ENCODE measurements at places on chromosomes 1 and 21.

- DNase-seq, result no peak
Measured at GRCh38 chr1:90104941-90105538, 110.1 kb downstream of the ZNF326 start.

GRCh38 chr1:31883357-31883942 is 54.7 kb downstream of the PTP4A2 start:
- DNase-seq, result no peak

- DNase-seq, result no peak
Measured at GRCh38 chr1:56774067-56774609, 45.1 kb downstream of the FYB2 start.

DNA sequence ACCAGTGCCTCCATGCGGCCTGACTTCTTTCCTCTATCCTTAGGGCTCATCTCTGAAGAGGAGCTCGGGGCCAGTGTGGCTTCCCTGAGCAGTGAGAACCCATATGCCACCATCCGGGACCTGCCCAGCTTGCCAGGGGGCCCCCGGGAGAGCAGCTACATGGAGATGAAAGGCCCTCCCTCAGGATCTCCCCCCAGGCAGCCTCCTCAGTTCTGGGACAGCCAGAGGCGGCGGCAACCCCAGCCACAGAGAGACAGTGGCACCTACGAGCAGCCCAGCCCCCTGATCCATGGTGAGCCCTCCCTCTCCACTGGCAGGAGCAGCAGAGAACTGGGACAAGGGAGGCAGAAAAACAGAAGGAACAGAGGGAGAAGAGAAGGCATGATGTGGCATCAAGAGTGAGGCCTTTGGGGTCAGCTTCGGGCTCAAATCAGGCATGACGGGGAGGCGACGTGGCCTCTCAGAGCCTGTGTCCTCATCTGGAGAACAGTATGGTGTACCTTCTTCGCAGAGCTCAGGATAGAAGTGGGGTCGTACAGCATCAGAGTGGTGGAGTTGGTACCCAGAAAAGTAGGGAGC is 6.5 kb upstream of the LRRC71 start:
- no peak for DNase-seq

- no peak for DNase-seq
Measured at GRCh38 chr1:156496211-156496761, 4.3 kb downstream of the MEF2D start.

- DNase-seq, result no peak
Measured at GRCh38 chr1:55699228-55699627, 484.1 kb upstream of the USP24 start.

DNA sequence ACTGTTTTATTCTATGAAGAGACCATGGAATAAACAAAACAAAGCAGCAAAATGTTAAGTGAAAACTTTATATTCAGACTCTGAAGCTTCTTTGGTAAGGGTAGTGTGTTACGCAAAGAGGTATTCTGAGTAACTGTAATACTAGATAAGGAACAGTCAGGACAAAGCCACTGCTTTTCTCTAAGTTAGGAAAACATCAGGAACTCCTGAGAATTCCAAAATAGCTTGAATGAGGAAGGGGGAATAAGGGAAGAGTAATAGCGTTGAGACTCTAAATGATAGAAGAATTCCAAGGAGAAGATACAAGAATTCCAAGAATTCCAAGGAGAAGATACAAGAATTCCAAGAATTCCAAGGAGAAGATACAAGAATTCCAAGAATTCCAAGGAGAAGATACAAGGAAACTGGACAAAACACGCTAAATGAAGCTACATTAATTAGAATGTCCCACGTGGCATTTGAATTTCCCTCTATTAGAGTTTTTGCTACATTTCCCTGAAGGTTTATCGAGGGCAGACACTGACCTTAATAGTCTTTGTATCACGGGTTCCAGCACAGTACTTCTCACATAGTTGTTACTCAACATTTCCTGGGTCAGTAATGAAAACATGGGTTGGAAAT is 71.5 kb downstream of the SMYD3 start:
- DNase-seq, result no peak

- DNase-seq, result no peak
Measured at GRCh38 chr1:185674201-185674600, 60.0 kb upstream of the HMCN1 start.

DNA sequence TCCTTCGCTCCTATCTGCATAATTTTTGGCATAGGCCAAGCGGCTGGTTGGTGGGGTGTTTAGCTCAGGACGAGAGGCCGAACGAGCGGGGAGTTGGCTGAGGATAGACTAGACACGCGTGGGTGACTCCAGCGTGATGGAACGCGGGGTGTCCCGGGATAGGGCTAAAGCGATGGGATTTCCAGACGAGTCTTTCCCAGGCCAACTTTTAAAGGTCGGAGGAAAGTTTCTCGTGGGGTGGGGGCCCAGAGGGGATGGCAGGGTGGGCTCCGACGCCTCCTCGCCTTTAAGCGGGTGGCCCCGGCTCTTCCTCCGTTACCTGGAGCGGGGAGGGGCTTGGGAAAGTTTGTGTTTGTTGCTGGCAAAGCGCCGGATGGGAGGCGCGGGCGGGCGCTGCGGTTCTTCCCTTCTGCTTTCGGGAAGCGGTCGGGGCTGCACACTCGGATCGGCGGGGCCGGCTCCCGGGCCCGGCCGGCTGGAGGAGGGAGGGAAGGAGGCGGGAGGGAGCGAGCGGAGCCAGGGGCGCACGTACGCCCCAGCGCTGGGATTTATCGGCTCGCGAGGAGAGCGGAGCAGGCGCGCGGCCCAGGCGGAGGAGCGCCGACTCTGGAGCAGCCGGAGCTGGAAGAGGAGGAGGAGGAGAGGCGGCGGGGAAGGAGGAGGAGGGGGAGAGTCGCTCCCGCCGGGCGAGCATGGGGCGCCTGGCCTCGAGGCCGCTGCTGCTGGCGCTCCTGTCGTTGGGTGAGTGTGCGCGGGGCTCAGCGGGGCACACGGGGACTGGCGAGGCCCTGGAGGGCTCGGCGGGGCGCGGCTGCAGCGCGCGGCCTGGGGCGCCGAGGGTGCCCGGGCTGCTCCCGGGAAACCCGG is at the start of gene PTGFRN:
Gene PTGFRN, plus strand, starts transcription at position 405 of the 867 bp plus-strand sequence. Its CDS starts 288 bp downstream, at position 693.
- DNase-seq, result no peak

GRCh38 chr1:235327559-235328270 is at the start of gene ARID4B:
ARID4B (minus strand) TSS chr1:235328179; CDS start chr1:235326919, 1,260 bp downstream.
- no peak for DNase-seq

- no peak for DNase-seq
Measured at GRCh38 chr1:181099152-181100014, 10.9 kb downstream of the IER5 start.

DNA sequence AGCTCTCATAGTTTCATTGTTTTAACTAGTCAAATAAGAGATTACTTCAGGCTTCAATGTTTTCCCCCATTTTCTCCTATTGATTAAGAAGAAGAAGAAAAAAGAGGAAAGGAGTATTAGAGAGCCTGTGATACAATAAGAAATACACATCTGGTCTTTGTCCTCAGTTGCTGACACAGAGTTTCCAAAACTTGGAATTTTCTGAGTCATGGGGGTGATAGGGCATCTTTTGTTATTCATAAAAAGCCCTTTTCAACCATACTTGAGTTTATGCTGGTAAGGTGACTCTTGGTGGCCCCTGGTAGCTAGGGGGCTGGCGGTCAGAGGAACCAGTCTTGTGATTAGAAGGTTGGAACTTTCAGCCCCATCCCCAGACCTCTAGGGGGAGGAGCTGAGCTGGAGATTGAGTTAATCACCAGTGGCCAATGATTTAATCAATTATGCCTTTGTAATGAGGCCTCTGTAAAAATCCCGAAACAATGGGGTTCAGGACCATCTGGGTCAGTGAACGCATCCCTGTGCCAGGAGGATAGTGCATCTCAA is 28.9 kb upstream of the KLF18 start:
- no peak for DNase-seq

DNA sequence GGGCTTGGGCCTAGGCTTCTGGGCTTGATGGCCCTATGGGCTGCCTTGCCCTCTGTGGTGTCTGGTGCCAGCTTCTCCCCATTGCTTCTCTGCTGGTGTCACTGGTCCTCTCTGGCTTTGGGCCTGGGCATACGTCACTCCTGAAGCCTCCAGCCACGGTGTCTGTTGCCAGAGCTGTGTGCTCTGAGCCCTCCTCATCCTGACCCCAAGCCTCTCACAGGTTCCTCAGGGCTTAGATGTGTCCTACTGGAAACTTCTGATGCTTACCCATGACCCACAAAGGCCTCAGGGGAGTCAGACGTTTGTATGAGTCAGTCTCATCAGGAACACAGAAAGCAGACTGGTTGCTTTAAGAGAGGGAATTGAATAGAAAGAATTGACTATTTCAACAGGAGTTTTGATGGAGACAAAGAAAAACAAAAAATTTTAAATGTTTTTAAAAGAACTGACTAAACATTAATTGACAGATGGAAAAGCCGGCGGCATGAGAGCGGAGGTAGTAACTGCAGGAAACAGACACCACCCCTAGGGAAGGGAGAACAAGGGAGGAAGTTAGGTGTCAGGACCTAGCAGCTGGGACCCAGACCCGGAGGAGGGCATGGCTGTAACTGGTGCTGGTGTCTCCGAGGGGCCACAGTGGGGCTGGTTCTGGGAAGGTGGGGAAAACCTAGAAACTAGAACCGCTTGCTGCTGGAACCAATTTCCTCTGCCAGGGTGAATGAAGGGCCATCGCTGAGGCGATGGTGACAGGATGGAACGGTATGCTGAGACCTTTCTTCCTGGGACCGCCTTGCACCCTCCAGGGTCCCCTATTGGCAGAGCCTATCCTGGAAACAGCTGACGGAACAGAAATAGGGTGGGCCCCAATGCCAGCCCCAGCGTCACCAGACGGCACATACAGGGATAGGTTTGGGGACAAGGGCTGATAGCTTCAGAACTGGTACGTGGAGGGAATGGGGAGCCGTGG is 40.0 kb upstream of the CITED4 start:
- DNase-seq, result no peak

DNA sequence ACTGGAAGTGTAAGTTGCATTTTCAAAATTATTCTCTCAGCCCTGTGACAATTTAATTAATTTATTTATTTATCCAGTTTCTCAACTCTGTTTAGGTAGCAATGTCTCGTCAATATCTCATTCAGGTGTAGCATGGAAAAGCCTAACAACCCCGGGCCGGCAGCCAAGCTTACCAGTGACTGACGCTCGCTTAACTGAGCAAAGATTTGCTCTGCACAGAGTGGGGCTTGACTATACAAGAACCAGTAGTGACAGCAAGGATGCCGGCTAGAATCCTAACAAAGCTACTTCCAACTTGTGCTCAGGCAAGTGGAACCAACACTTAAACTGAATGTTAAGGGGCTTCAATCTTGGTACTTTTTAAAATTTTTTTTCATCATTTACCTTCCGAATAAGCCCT is 80.9 kb upstream of the ESRRG start:
- DNase-seq, result no peak

GRCh38 chr21:41369105-41369919 is 7.5 kb downstream of the MX2 start:
- no peak for DNase-seq

DNA sequence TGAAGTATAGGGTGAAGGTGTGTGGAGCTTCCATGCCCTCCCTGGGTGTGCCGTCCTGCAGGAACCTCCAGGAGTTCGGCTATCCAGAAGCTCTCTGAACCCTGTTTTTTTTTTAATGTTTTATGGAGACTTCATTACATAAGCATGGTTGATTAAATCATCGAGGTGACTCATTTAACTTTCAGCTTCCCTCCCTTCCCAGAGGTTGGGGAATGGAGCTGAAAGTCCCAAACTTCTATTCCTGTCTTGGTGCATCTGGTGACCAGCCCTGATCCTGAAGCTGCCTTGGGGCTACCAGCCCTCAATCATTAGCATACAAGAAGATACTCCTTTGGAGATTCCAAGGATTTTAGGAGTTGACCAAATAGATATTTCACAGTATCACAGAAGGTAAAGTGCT is 9.5 kb downstream of the RRP15 start:
- no peak for DNase-seq

DNA sequence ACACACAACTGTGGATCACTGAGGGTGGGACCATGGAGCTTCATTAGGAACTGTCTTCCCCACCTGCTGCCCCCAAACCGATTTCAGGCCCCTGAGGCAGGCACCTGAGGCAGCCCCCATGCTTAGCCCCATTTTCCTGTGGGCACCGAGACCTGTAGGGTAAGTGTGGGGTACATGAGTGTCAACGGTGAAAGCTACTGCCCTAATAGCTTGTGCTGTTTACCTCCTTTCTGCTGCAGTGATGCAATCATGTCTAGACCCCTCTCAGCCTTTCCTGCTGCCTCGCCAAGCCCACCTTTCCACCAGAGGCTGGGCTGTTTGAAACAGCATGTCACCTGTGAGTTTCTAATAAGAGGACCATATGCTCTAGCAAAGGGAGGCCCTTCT is 53.0 kb downstream of the NFASC start:
- DNase-seq, result no peak

DNA sequence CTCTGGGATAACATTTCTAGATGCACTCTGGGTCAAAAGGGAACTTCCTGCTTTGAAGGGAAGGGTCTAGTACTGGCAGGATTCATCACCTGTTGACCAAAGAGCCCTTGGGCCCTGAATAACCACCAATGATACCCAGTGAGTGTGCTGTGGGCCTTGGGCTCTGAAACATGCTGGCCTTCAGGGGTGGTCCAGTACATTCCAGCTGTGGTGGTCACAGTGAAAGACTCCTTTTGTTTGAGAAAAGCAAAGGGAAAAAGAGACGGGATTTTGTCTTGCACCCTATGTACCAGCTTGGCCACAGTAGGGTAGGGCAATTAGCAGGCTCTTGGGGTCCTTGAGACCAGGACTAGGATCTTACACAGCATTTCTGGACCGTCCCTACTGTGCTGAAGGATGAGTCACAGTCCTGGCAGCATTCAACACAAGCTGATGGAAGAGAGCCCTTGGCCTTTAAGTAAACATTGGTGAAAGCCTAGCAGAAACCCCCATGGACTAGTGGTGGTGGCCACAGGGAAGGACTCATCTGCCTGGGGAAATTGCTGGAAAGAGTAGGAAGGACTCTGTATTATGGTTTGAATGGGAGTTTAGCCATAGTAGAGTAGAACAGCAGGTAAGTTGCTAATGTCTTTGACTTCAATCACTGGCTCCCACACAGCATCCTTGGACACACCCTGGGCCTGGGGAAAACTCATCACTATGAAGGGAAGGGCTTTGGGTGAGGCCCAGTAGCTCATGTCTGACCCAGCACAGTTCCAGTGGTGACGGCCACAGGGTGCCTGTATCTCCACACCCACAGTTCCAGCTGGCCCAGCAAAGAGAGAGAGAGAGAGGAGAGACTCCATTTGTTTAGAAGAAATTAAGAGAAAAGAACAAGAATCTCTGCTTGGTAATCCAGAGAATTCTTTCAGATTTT is 87.5 kb downstream of the COL24A1 start:
- no peak for DNase-seq

All from central memory CD8-positive, alpha-beta T cell (primary cell).